ENCODE measurements at places on chromosomes 2 and 18.

- no peak for DNase-seq
Measured at GRCh38 chr2:206127656-206128055, 31.6 kb downstream of the NDUFS1 start.

DNA sequence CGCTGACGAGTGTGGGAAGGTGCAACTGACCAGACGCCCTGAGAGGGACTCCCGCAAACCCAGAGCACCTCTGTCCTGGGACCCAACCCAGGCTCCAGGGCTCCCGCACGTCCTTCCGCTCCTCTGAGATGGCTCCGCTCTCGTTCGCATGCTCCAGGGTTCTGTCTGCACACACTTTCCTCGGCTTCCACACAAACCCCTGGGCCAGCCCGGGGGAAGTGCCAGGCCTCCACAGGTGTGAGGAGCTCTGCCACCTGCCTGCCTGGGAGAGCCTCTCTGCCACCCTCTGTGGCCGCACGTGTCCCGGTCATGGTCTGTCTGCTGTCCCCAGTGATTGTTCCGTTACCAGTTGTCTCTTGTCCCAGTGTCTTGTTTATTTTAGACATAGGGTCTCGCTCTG lies 222.9 kb downstream of the HDAC4 start:
- DNase-seq: no peak

DNA sequence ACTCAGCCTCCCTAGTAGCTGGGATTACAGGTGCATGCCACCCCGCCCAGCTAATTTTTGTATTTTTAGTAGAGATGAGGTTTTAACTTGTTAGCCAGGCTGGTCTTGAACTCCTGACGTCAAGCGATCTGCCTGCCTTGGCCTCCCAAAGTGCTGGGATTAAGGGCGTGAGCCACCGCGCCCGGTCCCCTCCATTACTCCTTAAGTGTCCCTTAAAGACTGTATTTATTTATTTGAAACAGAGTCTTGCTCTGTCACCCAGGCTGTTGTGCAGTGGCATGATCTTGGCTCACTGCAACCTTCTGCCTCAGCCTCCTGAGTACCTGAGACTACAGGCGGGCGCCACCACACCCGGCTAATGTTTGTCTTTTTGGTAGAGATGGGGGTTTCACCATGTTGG lies 148.6 kb downstream of the TGIF1 start:
- no peak for DNase-seq

DNA sequence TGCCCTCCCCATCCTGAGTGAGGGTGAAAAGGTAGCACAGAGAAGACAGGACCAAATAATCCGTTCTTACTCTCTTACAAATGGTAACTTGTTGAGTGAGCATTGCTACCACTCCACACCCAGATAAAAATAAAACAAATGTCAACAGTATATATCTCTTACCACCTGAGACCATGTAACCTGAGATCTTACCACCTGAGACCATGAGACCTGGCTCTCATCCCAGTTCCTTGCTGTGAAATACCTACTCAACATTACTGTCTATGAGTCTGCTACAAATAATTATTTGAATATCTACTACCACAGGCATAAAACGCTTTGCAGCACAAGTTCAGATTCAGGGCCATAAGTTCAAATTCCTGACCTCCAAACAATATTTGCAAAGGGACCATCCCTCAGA lies 234.7 kb downstream of the C1D start:
- no peak for DNase-seq

- no peak for DNase-seq
Measured at GRCh38 chr2:194328456-194328855, 1328.6 kb upstream of the SLC39A10 start.

DNA sequence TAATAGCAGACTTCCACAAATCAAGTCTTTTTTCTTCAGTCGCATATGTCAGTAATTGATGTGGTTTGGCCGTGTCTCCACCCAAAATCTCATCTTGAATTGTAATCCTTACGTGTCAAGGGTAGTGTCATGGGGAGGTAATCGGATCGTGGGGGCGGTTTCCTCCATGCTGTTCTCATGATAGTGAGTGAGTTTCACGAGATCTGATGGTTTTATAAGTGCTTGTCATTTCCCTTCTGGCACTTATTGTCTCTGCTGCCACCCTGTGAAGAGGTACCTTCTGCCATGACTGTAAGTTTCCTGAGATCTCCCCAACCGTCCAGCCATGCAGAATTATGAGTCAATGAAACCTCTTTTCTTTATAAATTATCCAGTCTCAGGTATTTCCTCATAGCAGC lies 478.8 kb downstream of the PTPRM start:
- DNase-seq: no peak
